ENCODE measurements at places on chromosomes 11 and 22.

DNA sequence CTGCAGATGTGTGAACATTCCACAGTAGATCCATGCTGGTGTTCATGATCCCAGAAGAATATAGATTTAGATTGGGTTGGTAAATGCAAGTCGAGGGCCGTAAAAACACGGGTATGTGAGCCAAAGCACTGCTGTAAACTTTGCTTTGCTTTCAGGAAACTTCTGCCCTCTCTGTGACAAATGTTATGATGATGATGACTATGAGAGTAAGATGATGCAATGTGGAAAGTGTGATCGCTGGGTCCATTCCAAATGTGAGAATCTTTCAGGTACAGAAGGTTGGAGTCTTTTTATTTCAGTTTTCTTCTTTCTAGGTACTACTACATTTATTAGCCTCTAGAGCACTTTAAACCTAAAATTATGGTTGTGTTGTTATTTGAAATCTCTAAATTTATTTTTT, 36.2 kb upstream of the TTC36 start:
- no peak for DNase-seq

DNA sequence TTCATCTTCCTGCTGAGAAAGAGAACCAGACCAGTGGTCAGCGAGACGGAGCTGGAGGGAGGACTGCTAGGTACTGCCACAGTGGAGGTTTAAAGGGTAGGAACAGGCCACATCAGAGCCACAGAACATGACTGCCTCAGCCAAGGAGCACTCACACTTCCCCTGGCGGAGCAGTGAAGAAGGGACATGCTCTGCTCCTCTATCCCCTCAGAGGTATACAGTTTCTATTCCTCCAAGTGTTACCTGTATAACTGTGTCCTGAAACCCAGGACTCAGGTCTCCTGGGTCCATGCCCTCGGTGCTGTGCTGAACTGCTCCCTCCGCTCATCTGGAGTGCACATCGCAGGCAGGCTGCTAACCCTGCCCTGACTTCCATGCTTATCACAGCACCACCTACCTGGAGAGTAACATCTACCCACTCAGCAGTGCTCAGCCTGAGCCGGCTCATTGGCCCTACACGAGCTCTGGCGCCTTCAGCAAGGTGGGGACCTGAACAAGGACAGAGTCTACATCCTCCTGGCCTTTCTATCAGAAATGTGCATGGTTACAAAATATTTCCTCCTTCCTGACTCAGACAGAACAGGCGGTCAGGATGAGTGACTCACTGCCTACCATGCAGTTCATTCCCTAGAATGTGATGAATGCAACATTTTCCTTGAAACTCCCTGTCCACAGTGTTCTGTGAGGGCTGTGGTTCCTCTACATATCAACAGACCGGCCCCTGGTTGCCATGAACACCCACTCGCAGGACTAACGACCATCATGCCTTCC, 52.9 kb downstream of the C11orf58 start:
- DNase-seq: no peak

- DNase-seq: peak; percentile 59
Measured at GRCh38 chr11:9663699-9664275, at the start of gene SWAP70. SWAP70 (plus strand) TSS chr11:9664077; CDS start chr11:9664180, 103 bp downstream.

DNA sequence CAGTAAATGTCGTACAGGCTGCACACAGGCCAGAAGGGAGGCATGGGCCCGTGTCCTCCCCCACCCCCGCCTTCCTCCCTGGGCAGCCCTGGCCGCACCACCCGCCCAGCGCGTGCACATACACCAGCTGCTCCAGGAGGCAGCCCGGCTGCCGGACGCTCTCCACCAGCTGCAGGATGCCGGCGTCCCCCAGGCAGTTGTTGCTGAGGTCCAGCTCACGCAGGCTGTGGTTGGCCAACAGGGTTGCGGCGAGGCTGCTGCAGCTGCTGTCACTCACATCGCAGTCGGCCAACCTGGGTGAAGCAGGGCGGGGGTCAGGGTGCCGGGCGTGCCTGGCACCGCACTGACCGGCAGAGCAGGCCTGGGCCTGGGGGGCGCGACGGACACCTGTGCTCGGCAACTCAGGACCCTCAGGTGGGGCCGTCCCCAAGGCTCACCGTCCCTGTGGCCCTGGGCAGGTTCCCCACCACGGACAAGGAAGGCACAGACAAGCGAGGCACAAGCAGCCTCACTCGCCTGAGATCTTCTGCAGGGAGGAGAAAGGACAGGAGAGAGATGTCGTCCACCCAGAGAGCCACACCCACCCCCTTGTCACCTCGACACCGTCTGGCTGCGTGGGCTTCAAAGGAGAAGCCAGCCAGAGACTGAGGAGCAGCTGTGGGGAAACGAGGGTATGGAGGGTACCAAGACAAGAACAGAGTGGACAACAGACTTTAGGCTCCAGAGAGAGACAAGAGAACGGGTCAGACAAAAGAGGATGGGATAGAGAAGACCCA, 12.1 kb downstream of the RNH1 start:
- no peak for DNase-seq

GRCh38 chr11:107591378-107592230, 657 bp downstream of the ELMOD1 start:
- DNase-seq: no peak

GRCh38 chr22:25144522-25144921, 55.1 kb upstream of the CRYBB3 start:
- DNase-seq: no peak

DNA sequence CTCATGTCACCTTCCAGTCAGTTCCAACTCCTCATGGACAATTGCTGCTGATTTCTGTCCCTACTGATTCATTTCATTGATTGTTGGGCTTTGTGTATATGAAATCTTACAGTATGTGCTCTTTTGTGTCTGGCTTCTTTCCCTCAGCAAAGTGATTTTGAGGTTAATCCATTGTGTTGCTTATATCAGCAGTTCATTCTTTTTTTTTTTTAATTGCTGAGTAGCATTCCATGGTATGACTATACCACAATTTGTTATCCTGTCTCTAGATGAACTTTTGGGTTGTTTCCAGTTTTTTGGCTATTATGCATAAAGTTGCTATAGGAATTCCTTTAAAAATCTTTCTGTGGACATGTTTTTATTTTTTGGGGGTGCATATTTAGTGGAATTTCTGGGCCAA, 59.9 kb downstream of the NXPE1 start:
- no peak for DNase-seq

- DNase-seq: no peak
Measured at GRCh38 chr11:127451861-127452260, 451.3 kb upstream of the KIRREL3 start.

- DNase-seq: no peak
Measured at GRCh38 chr22:42691440-42691839, 29.2 kb downstream of the A4GALT start.

DNA sequence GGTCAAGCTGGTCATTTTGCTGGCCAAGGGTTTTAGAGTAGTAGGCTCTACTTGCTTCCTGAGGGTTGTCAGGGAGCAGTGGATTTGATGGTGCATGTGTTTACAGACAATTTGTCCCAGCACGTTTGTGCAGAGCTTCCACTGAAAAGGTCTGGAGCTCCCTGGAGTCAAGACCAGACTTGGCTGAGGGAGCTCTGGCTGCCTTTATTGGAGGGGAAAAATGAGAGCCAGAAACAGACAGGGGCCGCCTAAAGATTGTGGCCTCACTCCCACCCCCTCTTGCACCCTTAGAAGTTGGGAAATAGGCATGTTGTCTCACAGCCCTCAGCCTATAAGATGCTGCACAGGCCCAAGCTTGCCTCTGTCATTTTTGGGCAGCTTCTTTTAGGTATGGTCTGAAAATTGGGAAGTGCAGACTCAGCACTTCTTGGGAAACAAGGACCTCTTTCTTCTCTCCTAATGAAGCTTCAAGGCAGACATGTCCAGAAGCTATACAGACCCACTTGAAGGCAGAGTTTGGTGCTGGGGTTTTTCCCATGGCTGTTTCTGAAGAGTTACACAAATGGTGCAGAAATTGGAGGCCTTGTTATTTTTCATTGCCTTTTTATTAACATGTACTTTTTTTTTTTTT, 55.1 kb downstream of the AMOTL1 start:
- DNase-seq: no peak

GRCh38 chr11:119666061-119666460, 62.9 kb downstream of the NECTIN1 start:
- DNase-seq: no peak

Measured in activated T-cell treated with anti-CD3 and anti-CD28 coated beads for 1 hour (primary cell).